ENCODE measurements at places on chromosomes 5 and 9. TPM values are rescaled to one million over a fixed set of nuclear protein-coding genes. Genes with fewer than 3 reads are reported as not detected.

Gene LCN12
- total RNA-seq, result 0.27 TPM

Gene CDC26
- total RNA-seq, result 27.8 TPM

Gene SLC45A2
- 0.05 TPM for total RNA-seq

Gene HMCN2
- total RNA-seq, result 0.21 TPM

Gene NTNG2
- total RNA-seq, result 2.0 TPM

Gene ACOT12
- total RNA-seq, result not detected

Gene PPP3R2
- total RNA-seq, result not detected

Gene C1QTNF3
- 3.0 TPM for total RNA-seq

Gene SV2C
- total RNA-seq, result not detected

Gene DCTN3
- total RNA-seq, result 57.2 TPM

Measured in myocyte (in vitro differentiated cells).